ENCODE measurements at places on chromosomes 11 and 22.

DNA sequence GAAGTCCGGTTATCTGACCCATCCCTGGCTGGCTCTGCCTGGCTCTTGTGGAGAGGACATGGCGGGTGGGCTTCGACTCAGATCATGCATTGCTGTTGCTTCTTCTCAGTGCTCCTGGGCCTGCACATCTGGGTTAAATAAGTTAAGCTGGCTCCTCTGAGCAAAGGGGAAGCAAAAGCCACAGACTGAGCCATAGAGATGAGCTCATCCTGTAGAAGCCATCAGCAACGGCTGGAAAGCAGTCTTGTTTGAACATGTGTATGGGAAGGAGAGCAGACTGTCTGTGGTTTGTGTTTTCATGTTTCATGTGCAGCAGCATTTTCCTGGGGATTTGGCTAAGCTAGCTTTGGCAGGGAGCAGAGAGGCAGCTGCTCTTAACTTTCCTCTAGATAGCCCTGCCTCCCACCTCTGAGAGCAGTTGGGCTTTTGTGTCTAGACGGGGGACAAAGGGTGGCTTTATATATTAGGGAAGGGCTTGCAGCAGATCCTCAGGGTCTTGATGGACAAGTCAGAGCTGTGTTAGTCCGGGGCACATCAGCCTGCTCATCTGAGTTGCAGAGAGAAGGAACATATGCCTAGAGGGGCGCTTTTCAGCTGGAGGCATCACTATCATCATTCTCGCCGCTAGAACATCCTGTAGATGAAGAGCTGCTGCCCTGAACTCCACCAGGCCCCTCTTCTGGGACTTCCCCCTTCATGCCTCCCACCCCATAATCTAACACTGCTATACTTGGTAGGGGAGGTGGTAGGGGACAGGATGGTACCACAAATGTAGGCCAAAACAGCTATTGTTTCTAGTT lies 14.9 kb downstream of the DCPS start:
- peak; percentile 40 for DNase-seq
- no peak overlapping the region for H3K27ac ChIP-seq
- H3K36me3 ChIP-seq, result no peaks in the 10 kb centered on the region
- no peaks in the 10 kb centered on the region for H3K4me1 ChIP-seq
- no peak overlapping the region for H3K4me3 ChIP-seq

DNA sequence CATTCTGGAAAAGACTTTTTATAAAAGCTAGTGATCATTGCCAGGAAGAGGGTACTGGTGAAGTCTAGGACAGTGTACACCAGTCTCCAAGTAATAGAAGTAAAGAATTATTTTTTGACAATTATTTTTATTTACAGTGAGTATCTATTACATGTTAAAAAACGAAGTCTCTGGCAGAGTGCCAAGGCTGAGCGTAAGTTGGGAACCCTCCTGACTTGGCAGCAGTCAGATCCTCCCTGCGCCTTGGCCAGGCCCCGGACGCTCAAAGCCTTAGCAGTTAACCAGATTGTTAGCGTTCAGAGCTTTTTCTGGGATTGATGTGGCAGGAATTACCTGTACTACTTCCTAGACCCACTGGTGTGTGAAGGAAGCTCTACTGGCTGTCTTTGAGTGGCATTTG lies 38.1 kb upstream of the CTTN start:
- no peaks in the 10 kb centered on the region for H3K36me3 ChIP-seq
- H3K27ac ChIP-seq, result no peak overlapping the region
- no peaks in the 10 kb centered on the region for H3K27me3 ChIP-seq

DNA sequence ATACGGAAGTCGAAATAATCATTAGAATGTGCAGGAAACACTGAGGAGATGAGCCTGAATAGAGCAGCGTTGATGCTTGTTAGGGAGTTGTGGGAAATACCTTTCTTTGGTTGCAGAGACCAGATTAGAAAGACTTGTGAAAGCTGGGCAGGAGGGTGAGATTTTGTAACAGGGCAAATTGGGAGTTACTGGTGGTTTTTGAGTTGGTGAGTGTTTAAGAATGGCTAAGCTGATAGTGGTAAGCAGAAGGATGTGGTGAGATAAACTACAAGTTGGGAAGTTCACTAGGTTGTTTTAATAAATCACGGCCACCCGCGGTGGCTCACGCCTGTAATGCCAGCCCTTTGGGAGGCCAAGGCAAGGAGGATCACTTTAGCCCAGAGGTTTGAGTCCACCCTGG lies 34.4 kb downstream of the MCAM start:
- H3K36me3 ChIP-seq, result peaks cover 11% of the 10 kb centered on the region
- no peaks in the 10 kb centered on the region for H3K4me1 ChIP-seq
- no peak overlapping the region for H3K27ac ChIP-seq

DNA sequence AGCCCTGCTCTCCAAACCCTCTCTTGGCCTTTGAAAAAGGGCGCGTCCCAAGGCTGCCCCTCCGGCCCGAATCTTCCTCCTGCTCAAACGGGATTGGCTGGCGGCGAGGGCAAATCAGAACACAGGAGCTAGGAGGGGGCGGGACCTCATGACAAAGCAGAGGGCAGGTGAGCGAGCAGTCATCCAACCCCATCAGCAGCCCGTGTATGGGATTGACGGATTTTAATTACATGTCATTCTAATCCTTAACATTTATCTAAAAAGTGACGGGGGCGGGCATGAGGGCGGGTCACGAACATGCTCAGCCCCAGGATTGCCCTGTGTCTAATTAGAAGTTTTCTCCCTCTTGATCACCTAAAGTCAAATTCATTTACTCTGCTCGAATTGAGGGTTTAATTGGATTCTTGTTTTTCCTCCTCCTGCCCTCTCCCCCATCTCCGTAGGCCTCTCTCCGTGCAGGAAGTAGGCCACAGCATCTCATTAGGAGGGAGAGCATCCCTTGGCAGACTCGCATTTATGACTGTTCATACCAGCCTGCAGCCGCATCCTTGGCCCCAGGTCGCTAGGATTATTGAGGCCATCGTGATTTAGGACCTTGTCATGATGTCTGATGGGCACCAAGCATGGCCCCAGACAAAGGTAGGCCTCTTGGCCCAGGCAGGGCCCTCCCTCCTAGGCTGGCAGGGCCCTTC lies 147.1 kb downstream of the CHST1 start:
- no peaks in the 10 kb centered on the region for H3K27me3 ChIP-seq
- H3K36me3 ChIP-seq, result no peaks in the 10 kb centered on the region
- no peak overlapping the region for H3K4me3 ChIP-seq
- DNase-seq, result no peak

- H3K27me3 ChIP-seq, result no peaks in the 10 kb centered on the region
- H3K4me1 ChIP-seq, result no peaks in the 10 kb centered on the region
- DNase-seq, result no peak
- H3K4me3 ChIP-seq, result no peak overlapping the region
- no peak overlapping the region for H3K27ac ChIP-seq
Observed at GRCh38 chr22:42163515-42163914, 32.9 kb upstream of the CYP2D6 start.
